ENCODE measurements at places on chromosomes 16 and 17.
A peak's percentile ranks its signal among the peaks of the same experiment; 100 is the strongest.

DNA sequence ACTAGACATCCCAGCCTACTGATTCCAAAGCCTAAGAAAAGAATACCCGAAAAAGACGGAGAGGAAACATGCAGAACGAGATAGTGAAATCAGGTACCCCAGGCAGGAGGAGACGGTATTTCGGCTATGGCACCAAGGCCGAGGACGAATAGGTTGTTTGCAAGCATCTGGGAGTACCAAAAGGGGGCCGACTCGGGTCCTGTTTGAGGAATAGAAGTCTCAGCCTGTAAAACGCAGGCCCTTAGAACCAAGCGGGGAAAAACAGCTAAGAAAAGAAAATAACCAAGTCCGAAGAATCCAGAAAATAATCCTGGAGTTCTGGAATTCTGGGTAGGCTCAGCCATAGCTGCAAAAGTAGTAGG is 537 bp downstream of the SLC35B1 start:
- DNase-seq: no peak

DNA sequence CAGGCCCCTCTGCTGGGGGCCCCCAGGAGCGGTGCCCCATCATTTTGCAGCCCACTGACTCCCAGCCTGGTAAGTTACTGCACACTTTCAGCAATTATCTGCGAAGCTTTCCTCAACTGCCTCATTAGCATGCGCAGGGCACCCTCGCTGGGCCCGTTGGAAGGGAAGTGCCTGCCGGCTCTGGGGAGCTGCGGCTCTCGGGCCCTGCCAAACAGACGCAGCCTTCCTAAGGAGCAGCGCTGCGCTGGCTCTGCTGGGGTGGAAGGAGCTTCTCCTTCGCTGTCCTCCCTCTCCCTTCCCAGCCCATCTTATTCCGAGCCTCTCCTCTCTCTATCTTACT is 71.0 kb downstream of the RBBP6 start:
- DNase-seq: no peak

GRCh38 chr17:31085563-31085962 is 9.2 kb upstream of the NF1 start:
- peak; percentile 10 for DNase-seq

DNA sequence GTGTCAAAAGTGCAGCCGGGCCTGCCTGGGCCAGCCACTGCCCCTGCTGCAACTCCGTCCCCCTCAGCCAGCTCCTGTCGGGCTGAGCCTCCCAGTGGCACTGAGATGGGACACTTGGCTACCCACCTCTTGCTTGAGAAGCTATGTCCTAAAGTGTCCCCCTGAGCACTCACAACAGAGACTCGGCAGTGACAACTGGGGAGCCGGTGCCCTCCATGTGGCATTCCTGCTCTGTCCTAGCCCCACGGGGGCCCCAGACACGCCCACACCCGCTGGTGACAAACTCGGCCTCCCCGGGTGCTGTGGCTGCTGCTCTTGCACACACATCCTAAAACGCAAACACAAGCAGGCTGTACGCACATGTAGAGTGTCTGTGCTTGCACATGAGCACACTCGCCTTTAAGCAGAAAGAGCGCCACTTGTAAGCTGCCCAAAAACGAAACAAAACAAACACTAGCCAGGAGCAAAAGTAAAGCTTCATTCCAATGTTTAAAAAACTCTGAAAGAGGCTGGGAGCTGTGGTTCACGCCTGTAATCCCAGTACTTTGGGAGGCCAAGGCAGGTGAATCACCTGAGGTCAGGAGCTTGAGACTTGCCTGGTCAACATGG is 253.9 kb downstream of the RBFOX3 start:
- DNase-seq: no peak

GRCh38 chr17:35243561-35244340 is 879 bp downstream of the SLFN5 start:
- DNase-seq: no peak

GRCh38 chr16:5678371-5678770 is 580.8 kb upstream of the EEF2KMT start:
- no peak for DNase-seq

- DNase-seq: no peak
Measured at GRCh38 chr17:27306276-27306835, 12.4 kb downstream of the WSB1 start.

DNA sequence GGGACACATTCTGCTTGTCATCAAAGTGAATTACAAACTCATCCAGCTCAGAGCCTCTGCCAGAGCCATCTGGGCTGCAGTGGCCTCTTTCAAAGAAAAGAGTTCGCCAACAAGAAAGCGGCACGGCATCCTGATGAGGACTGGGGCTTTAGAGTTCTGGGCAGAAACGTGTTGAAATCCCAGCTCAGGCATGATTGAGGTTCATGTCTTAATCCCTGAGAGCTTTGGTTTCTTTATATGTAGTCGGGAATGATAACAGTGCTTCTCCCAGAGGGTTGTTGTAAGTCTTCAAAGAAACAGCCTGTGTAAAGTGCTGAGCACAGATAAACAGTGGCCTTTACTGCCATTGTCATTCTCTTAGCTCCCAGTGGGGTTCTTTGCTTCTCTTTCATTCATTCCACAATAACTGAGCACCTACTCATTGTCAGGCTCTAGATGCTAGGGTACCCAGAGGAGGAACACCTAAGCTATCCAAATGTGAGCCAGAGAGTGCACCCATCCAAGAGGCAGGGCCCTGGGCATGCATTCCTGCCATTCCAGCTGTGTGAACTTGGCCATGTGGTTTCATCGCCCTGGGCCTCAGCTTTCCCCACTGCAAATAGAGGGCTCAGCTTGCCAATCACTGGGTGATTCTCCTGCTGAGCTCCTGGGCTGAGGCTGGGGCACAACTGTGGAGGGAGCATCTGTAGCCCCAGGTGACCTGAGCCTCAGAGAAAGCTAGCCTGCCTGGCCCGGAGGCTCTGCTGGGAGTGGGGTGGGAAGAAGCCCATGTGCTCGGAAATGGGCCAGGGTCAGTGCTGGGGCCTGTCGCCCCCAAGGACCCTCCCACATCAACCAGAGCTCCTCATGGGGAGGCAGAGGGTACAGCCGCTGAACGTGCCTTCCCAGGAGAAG is 38.3 kb upstream of the CRHR1 start:
- DNase-seq: no peak

DNA sequence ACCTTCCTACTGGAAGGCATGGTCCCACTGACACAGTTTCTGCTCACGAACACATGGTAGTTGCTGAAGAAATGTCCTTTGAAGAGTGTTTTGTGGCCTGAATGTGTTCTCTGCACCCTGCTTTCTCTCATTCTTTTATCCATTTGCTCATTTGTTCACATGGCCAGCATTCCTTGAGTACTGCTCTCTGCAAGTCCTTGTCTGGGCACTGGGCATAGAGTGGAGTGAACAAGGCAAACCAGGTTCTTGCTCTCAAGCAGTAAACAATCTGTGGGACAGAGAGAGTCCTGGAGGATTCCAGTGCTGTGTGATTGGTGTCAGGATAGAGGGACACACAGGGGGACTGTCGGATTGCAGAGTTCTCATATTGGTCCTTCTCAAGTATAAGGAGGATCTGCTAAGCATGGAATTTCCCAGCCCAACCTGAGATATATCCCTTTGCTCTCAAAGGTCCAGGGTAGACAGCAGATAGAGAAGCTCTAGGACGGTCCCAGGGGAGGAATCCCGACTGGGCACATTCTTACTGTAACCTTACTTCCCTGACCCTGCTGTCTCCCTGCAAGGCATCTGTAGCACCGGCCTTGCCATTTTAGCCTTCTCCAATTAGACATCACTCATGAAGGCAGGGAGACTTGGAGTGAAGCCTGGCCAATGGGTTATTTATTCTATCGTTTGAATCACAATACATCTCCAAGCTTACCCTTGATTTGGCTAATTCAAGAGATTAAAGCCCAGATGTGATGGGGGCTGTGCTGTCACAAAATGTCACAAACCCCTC is 32.3 kb downstream of the ARL4D start:
- DNase-seq: no peak

- DNase-seq: no peak
Measured at GRCh38 chr17:6056104-6056503, 14.1 kb upstream of the WSCD1 start.

DNA sequence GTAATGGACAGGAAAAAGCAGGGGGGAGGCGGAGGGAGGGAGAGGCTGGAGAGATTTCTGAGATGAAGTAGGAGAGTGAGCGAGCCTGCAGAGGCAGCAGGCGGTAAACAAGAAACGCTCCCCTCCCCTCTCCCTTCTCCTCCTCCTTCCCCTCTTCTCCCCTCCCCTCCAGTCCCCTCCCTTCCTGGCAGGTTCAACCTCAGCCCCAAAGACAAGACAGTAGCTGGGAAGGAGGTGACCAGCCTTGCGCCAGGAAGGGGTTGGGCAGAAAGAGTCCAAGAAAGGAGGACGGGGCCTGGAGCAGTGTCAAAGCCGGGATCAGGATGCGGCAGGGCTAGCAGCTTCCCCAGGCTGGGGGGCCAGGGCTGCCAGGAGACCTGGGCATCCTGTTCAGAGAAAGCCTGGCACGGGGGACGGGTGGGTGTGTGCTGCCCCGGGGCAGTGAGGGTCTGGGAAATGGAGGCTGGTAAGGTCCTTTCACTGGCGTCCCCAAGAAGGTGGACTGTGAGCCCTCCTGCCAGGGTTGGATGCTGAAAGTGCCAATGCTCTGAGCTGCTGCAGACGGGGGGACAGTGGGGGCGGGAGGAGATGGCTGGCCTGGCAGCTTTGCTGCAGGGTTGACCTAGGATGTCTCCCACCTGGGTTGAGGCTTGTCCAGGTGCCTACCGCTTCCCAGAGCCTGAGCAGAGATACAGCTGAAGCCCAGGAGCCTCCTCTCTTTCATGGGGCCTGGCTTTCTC is 261.6 kb upstream of the TNRC6C start:
- no peak for DNase-seq

GRCh38 chr17:83036666-83037065 is 42.7 kb upstream of the METRNL start:
- DNase-seq: no peak

DNA sequence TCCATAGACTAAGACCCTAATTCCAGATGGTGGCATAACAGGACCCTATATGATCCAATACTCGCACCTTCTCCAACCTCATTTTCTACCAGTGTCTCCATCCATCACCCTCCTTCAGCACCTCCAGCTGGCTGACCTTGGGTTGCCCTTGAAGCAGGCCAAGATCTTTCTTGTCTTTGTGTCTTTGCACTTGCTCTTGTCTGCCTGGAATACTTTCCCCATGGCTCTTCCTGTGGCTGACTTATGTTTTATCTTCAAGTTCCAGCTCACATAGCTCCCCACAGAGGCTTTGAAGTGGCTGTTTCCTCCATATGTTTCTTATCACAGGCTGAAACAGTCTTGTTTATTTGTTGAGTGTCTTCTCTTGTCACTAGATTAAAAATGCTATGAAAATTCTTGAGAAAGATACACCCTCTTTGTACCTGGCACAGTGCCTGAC is 29.6 kb upstream of the MMD start:
- DNase-seq: no peak

DNA sequence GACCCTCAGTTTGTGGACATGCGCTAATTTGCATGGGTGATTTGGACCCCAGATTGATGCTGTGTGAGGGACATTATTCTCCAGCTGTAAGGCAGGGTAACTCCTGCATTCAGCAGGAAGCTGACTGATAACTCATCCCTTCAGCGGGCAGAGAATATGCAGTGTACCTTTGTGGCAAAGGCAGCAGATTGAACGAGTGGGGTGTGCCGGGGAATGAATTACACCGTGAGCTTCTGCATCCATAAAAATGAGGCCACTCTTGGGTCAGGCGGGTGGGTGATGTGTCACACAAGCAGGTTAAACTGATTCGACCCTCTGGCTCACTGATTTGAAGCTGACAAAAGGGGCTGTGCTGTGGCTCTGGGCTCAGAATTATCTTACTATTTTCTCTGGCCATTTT is 128.9 kb upstream of the PMFBP1 start:
- no peak for DNase-seq

GRCh38 chr16:20878682-20879147 is 21.4 kb downstream of the DCUN1D3 start:
- DNase-seq: no peak

GRCh38 chr17:32185875-32186274 is 43.6 kb downstream of the RHOT1 start:
- no peak for DNase-seq

DNA sequence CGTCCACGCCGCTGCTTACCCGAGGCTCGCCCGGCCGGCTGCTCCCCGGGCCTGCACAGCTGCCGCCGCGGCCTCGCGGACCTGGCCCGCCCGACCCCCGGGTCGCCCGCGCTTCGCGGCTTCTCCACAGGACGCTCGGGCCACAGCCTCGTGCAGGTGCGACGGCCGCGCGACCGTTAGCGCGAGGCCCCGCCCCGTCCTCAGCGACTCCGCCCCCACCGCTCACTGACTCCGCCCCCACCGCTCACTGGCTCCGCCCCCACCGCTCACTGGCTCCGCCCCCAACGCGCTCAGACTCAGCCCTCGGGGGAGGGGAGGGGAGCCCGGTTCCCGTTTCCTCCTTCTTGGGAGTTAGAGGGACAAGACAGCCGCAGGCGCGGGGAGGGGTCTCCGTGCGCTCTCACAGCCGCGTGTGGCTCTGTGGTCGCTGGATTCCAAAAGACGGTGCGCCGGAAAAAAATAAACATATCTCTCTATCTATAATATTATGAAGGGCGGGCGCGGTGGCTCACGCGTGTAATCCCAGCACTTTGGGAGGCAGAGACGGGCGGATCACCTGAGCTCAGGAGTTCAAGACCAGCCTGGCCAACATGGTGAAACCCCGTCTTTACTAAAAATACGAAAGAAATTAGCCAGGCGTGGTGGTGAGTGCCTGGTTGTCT is at the start of gene MEIOB:
Gene MEIOB, minus strand, starts transcription at position 191 of the 662 bp plus-strand sequence. CDS start 3,989 bp downstream, outside the sequence.
- DNase-seq: no peak

GRCh38 chr16:5005916-5006315 is 27.8 kb downstream of the NAGPA start:
- DNase-seq: no peak

DNA sequence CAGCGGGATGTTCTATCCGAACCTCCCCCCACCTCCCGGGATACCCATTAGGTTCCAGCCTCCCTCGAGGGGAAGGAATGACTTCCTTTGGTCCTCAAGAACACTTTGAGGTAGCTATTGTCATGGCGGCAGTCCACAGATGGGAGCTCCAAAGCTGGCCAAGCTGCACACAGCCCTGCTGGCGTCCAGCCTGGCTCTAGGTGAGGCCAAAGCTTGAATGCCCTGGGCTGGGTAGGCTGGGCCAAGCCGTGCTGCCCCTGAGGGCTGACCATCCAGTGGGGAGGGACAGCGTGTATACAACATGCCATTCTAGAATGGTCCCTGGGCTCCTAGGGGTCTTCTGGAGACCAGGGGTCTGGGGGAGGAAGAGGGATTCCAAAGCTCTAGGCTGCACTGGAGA is 43.5 kb downstream of the PEMT start:
- DNase-seq: no peak

- no peak for DNase-seq
Measured at GRCh38 chr16:10589109-10589508, 8.7 kb upstream of the EMP2 start.

All from AML-193 (cell line).